ENCODE measurements at places on chromosomes 6 and 20.
A peak's percentile ranks its signal among the peaks of the same experiment; 100 is the strongest.

DNA sequence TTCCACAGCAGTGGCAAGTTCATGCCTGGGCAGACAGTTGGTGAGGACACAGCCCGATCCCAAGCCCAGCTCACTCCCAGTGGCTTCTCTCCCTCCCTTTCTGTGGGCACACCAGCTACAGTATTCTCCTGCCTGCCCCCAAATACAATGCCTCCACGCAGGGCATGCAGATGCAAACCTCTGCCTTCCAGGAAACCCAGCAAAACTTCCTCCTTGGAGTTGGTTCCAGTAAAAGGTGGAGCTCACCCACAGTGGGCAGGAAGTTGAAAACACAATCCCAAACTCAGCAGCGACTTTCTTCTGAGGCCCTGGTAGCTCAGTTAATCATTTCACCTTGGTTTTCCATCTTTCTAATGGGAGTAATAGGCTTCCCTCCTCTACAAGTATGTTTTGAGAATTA lies 93.7 kb downstream of the LY86 start:
- DNase-seq = no peak

- peak; percentile 66 for DNase-seq
These were observed 1.8 kb upstream of the PRDM1 start for GRCh38 chr6:106084106-106084988.

DNA sequence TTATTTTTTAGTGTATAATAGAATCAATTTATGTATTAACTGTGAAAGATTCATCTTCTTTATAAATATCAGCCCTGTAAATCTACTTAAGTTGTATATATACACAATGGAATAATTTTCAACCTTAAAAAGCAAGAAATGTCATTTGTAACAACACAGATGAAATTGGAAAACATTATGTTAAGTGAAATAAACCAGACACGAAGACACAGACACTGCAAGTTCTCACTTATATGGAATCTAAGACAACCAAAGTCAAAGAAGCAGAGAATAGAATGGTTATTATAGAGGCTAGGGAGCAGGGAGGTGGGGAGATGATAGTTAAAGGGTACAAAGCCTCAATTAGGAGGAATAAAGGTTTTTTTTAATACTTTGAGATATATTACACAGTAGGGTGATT lies 1404.4 kb downstream of the HACE1 start:
- DNase-seq = no peak

DNA sequence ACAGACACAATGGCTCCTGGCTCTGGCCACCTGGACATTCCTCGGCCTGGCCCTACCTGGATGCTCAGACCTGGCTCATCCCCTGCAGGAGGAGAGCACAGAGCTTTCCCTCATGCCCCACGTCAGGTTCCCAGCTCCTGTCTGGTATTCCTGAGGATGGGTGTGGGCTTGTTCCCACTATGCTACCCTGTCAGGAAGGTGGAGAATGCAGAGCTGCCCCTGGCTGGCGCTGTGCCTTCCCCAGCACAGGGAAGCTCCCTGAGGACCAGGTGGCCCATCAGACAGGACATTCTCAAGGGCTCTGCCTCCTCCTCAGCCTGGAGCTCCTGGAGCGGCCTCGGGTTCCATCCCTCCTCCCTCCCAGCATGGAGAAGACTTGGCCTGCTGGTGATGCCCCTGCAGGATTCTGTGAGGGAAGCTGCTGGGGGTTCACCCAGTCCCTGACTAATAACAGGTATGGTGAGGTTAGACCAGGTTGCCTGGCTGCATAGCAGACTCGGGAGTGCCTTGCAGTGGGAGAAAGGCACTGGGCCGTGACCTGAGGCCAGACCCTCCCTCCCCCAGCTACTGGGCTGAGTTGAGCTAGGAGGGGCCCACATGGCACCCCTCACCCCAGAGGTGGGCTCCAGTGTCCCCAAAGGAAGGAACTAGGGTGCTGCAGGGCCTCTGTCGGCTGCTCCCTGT lies 156.0 kb upstream of the MLN start:
- DNase-seq = no peak

DNA sequence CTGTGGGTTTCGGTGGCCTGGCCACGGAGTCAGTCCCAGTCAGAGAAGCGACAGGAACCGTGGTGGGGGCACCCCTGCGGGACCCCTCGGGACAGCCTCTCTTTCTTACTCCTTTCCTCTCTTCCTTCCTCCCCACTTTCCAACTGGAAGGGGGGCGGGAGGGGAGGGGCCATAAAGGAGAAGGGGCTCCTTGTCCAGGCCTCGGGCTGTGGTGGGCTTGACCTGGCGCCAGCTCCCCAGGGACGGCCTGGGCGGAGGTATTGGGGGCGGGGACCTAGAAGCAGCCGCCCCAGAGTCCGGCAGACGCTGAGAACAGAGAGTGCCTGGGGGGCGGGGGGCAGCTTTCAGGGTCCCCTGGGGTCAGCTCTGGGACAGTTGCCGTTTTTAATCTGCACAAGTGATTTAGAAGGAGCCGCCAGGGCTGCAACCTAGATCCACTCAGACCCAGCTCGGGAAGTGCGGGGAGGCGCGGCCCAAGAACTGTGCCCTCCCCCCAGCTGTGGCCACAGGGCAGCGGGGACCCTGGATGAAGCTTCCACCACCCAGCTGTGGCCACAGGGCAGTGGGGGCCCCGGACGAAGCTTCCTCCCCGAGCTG lies 6.4 kb upstream of the ABHD16B start:
- no peak for DNase-seq

DNA sequence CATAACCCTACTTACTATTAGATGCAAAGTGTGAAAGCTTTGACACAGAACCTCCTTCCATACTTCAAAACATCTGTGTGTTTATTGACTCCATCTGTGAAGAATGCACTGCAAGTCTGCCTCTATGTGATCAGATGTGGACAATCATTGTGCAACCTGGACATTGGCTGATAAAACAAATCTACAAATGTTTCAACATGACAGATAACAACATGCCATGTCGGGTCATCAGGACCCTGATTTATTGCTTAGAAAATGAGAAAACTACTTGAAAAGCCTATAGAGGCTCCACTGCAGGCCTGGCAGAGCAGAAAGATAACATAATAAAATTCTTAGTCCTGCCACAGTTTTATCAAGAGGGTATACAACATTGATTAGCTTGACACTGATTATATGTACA lies 1286.4 kb downstream of the GRIK2 start:
- no peak for DNase-seq

- no peak for DNase-seq
These were observed 84.2 kb upstream of the BMP2 start for GRCh38 chr20:6683021-6683977.

GRCh38 chr20:58395604-58396003 lies 6.6 kb downstream of the VAPB start:
- DNase-seq = no peak

DNA sequence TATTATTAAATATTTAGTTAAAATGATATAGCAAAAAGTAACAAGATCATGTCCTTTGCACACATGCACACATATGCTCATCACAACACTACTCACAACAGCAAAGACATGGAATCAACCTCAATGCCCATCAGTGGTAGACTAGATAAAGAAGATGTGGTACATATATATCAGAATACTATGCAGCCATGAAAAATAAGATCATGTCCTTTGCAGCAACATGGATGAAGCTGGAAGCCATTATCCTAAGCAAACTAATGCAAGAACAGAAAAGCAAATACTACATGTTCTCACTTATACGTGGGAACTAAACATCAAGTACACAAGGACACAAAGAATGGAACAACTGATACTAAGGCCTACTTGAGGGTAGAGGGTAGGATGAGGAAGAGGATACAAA lies 14.3 kb downstream of the AK9 start:
- DNase-seq = no peak

- DNase-seq = no peak
These were observed 182.8 kb downstream of the EYS start for GRCh38 chr6:65524232-65524631.

GRCh38 chr20:31979713-31980426 lies 11.9 kb downstream of the XKR7 start:
- no peak for DNase-seq

- no peak for DNase-seq
These were observed 6.0 kb downstream of the TCF21 start for GRCh38 chr6:133894795-133895358.

DNA sequence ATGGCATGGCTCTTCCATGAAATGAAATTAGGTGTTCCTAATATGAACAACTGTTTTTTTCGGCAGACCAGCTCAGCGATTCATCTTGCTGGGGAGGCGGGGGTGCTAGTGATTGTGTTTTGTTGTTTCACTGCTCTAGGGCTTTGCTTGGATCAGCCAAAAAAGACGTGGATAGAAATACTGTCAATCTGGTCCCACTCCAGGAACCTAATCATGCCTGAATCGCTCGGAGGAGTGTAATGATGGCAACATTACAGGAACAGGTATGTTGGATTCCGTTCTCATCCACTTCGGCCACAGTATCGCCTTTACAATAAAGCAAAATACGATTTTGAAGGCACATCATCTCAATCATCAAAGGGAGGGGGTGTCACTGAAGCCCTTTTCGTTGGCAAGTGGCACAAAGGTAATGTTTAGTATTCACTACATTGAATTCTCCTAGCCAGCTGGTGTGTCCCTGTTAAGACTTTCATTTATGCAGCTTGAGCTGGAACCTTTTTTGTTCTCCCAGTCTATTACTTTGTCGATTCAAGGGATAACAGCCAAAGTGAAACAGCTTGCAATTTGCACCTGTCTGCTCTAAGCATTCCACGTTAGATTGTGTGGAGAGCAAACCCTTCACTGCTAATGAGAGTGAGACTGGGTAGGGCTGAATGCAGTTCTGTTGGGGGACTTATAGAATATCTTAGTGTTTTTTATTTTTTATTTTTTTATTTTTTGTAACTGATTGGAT lies 477.7 kb downstream of the TFAP2A start:
- DNase-seq = no peak

GRCh38 chr20:4795394-4795793 lies 73.7 kb downstream of the PRND start:
- peak; percentile 80 for DNase-seq

GRCh38 chr20:44581515-44581914 lies 864 bp upstream of the PKIG start:
- no peak for DNase-seq

- DNase-seq = no peak
These were observed 336.4 kb upstream of the HSF2 start for GRCh38 chr6:122063076-122063475.

DNA sequence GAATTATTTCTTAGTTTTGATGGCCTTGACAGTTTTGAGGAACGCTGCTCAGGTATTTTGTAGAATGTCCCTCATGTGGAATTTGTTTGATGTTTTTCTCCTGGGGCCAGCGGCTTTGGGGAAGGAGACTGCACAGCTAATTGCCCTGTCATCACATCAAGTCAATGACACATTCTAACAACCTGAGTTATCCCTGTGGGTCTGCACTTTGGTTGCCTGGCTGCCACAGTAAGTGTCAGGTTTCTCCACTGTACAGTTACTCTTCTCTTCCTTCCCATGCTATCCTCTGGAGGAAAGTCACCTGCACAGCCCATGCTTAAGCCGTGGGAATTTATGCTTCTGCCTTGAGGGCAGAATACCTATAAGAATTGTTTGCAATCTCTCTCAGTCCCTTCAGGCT lies 1.4 kb upstream of the TREML4 start:
- no peak for DNase-seq

GRCh38 chr20:36835025-36835424 lies 40.9 kb upstream of the TLDC2 start:
- no peak for DNase-seq

GRCh38 chr20:31684153-31685015 lies 38.3 kb downstream of the BCL2L1 start:
- DNase-seq = no peak

GRCh38 chr6:17962436-17963031 lies 24.9 kb downstream of the KIF13A start:
- DNase-seq = peak; percentile 98

DNA sequence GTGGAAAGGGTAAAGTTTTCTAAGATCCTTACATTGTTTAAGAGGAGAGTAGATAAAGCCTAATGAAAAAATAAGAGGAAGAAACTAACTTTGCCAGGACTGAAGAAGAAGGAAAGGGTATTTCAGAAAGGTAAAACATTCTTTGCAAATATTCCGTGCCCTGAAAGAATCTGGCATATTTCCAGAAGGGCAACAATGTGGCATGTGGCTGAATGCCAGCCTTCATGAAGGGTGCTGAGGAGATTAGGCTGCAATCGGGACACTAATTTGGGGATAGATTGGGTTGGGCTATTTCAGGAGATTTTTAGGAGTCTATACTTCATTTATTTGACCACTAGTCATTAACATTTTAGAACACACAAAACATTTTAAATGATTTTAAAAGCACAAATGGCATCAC lies 16.2 kb upstream of the UFL1 start:
- no peak for DNase-seq

DNA sequence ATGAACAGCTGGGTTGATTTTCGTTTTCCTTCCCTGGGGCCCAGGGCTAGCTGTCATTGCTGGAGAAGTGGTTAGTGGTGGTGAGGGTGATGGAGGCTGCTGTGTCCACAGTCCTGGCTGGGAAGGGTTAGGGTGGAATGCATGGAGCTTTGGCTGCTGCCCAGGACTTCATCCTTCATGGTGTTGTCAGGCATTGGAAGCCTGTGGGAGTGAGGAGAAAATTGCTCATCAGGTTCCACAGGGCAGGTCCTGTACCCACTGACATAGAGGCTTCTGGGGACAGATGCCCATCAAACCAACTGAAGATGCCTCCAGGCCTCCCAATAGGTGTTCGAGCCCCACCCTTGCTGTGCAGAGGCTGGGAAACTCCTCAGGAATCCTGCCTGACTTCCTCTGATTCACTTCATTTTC lies 262.4 kb upstream of the SUPT3H start:
- no peak for DNase-seq

DNA sequence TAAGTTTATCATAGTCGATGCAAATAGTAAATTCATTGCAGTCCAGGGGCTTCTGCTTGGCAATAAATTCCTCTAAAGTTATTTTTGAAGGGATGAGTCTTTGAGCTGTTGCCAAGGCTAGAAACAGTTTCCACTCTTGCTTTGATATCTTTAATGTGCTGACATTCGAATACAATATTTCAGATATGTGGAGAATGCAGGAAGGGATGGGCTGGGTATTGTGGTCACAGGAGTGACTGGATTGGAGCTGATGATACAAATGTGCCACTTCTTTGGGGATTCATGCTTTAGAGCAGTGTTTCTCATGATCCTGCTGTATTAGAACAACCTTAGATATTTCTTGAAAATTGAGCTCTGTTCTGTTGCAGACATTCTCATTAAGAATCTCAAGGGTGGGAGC lies 139.0 kb downstream of the PRDM13 start:
- peak; percentile 5 for DNase-seq

GRCh38 chr6:147930745-147931144 lies 411.9 kb upstream of the SASH1 start:
- no peak for DNase-seq

GRCh38 chr6:16041327-16041726 lies 87.6 kb upstream of the MYLIP start:
- DNase-seq = no peak

All from hematopoietic multipotent progenitor cell treated with erythropoietin and hydrocortisone succinate and interleukin-3 and kit ligand, for 6 days (in vitro differentiated cells).